Right renal pelvis (tissue), 4 donors: ENCODE measurements at places on chromosomes 11 and 22. TPM values are rescaled to one million over a fixed set of nuclear protein-coding genes. Genes with fewer than 3 reads are reported as not detected.

APOBEC3H gene
- 0.27 TPM for polyA plus RNA-seq

CARNS1 gene
- 2.4 TPM for polyA plus RNA-seq

RTN4RL2 gene
- polyA plus RNA-seq = 3.3 TPM

A4GALT gene
- 15.8 TPM for polyA plus RNA-seq

CASP12 gene
- polyA plus RNA-seq = 0.80 TPM

ASPHD2 gene
- polyA plus RNA-seq = 3.4 TPM

TMA7B gene
- polyA plus RNA-seq = not detected

C11orf52 gene
- 12.8 TPM for polyA plus RNA-seq

IRAG1 gene
- polyA plus RNA-seq = 8.7 TPM

SHANK2 gene
- 33.8 TPM for polyA plus RNA-seq

SCGB1A1 gene
- polyA plus RNA-seq = not detected

PKP3 gene
- polyA plus RNA-seq = 4.8 TPM

ANO9 gene
- polyA plus RNA-seq = 9.4 TPM

UBQLNL gene
- 0.53 TPM for polyA plus RNA-seq

KCNQ1 gene
- 13.2 TPM for polyA plus RNA-seq

SLC5A1 gene
- 0.34 TPM for polyA plus RNA-seq
